Bladder microvascular endothelial cell (primary cell): ENCODE measurements at places on chromosomes 5 and 9. TPM values are rescaled to one million over a fixed set of nuclear protein-coding genes. Genes with fewer than 3 reads are reported as not detected.

The FOXI1 gene
- not detected in 2 replicates for total RNA-seq

The PHYHD1 gene
- total RNA-seq, result 0.44 and 0.65 TPM in 2 replicates

The C9 gene
- 0.16 and 0.57 TPM in 2 replicates for total RNA-seq

The TMEM252 gene
- total RNA-seq, result not detected in 2 replicates

The EGFLAM gene
- 0.06 and 0.49 TPM in 2 replicates for total RNA-seq

The TAF9 gene
- total RNA-seq, result 67.8 and 96.9 TPM in 2 replicates

The POLR3G gene
- 5.2 and 8.5 TPM in 2 replicates for total RNA-seq

The TAF11L3 gene
- total RNA-seq, result not detected in 2 replicates

The HMCN2 gene
- 0.19 and 0.32 TPM in 2 replicates for total RNA-seq

The MPDZ gene
- 63.6 and 128 TPM in 2 replicates for total RNA-seq

The ZNF879 gene
- 2.3 and 5.2 TPM in 2 replicates for total RNA-seq

The EIF4E1B gene
- total RNA-seq, result not detected in 2 replicates

The F2RL1 gene
- total RNA-seq, result 7.6 and 111 TPM in 2 replicates

The MVB12B gene
- 2.1 and 34.5 TPM in 2 replicates for total RNA-seq

The CDKN2B gene
- 3.1 and 4.1 TPM in 2 replicates for total RNA-seq

The EIF4EBP3 gene
- 0.44 and 1.6 TPM in 2 replicates for total RNA-seq

The SLC9A3 gene
- 0.32 and 0.69 TPM in 2 replicates for total RNA-seq
